ENCODE measurements at places on chromosomes 13 and 19.
A peak's percentile ranks its signal among the peaks of the same experiment; 100 is the strongest.

GRCh38 chr13:61275251-61275650, 140.4 kb downstream of the PCDH20 start:
- no peak for DNase-seq

- DNase-seq, result no peak
Observed at GRCh38 chr13:48370815-48371214, 42.1 kb downstream of the LPAR6 start.

GRCh38 chr19:33203529-33203928, 9.4 kb downstream of the LRP3 start:
- DNase-seq, result no peak

GRCh38 chr13:33092073-33092987, 76.1 kb downstream of the KL start:
- no peak for DNase-seq

GRCh38 chr19:10602330-10603083, 15.4 kb upstream of the AP1M2 start:
- DNase-seq, result peak; percentile 97
